ENCODE measurements at places on chromosomes 3 and 15.

DNA sequence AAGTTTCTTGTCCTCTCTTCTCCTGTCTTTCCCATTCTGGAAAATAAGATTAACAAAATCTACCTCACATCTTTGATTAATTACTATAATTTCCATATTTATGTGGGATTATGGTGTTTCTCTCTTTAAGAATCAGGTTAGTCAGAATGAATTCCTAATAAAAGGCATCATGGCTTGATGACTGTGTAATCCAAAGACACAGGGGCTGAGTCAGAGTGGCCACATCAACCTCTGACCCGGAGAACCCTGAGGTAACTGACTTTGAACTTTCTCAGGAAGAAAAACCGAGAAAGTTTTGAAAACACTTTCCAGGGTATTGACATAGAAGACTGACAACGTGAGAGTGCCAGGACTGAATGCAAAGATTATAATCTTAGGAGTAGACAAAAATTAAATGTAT lies 170.3 kb upstream of the MCTP2 start:
- no peak for DNase-seq

DNA sequence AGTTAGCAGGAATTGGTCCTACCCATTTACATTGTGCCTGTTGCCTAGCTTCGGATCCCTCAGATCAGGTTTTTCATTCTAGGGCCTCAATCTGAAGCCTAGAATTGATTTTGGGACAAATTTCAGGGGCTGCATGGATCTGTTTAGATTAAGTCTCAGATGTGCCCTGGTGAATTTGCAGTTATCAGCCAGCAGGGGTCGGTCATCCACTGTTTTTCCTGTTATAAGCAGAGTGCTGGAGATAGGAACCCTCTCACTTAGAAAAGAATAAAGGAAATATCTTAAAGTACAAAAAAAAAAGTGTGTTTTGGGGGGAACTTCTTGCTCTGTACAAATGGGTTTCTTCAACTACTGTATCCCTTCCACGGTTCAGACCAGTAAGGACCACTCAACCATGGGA lies 212.5 kb downstream of the BCHE start:
- DNase-seq = no peak

DNA sequence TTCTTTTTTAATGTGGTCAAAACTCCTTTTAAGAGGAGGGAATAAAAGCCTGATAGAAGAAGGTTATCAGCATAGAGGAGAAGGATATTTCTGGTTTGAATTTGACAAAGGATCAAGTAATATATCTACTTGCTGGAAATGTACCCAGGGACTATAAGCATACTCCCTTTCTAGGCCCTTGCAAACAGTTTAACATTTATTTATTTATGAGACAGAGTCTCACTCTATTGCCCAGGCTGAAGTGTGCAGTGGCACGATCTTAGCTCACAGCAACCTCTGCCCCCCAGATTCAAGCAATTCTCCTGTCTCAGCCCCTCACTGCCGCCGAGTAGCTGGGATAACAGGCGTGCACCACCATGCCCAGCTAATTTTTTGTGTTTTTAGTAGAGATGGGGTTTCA lies 71.6 kb downstream of the SLMAP start:
- DNase-seq = no peak

DNA sequence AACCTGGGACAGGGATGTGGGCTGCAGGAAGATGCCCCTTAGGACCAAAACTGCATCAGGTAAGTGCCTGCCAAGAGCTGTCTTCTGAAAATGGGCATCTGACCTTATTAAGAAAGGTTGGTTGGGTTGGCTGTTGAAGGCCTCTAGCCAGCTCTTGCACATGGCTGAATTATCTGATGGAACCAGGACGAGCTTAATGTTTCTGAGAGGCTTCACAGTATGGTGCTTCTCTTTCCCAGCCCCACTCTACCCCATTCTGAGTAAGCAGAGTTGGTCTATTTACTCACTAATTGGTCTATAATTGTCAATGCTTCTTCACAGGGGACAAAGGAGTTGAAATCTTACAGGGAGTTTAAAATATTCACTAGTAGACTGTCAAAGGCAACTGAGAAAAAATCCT lies 48.4 kb downstream of the DTWD1 start:
- DNase-seq = no peak

DNA sequence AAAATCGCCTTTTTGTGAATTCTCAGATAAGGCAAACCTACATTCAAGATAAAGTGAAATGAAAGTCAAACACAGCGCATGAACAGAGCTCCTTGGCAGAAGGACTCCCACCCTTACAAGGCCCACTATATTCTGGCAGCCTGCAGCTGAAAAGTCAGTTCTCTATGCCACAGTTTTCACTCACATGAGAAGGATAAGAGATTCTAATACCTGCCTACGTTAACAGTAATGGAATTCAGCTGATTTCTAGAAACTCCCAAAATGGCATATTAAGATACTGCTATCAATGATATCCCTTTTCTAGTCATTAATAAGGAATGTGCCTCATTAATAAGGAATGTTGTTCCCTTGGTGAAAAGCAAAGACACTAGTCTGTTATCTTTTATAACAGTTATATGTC lies 27.0 kb downstream of the SLC30A4 start:
- no peak for DNase-seq

DNA sequence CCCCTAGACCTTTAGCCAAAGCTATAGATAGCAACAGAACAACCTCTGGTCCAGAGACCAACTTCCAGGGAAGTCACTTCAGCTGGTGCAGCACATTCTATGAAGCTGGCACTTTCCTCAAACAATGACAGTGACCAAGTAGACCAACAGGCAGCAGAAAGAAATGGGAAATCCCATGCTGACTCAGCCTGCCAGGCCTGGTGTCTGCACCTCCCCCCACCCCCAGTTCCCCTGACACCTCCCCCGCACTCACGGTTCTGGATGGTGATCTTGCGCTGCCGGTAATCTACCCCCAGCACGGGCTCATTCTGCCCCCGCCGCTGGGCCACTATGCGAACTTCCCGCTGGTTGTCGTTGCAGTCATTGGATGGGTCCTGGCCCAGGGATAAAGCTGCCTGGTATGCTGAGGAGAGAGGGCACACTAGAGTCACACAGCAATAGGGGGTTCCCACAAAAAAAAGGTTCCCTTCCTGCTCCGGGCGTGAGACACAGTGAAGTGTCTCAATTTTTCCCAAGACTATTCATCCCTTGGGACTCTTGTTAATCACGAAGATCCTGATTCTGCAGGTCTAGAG lies 17.0 kb downstream of the ILDR1 start:
- no peak for DNase-seq

DNA sequence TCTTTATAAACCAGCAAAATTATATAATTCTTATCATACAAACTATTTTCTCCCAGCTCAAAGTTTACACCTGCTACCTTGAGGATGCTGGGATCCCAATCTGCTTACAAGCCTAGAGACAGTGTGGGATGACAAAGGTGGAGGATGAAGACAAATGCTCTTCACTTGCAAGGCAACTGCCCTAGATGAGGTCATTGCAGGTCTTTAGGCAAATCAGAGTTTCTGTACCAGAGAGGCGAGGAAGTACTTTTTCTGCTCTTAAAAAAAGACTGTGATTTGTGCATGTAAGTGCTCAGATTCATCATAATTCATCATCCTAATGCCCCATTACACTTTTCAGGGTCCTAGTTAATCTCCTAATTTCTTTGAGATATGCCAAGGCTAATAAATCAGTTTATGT lies 376.1 kb downstream of the ZPLD1 start:
- DNase-seq = no peak

- no peak for DNase-seq
These were observed 106.4 kb upstream of the RPL32 start for GRCh38 chr3:12947504-12948369.

DNA sequence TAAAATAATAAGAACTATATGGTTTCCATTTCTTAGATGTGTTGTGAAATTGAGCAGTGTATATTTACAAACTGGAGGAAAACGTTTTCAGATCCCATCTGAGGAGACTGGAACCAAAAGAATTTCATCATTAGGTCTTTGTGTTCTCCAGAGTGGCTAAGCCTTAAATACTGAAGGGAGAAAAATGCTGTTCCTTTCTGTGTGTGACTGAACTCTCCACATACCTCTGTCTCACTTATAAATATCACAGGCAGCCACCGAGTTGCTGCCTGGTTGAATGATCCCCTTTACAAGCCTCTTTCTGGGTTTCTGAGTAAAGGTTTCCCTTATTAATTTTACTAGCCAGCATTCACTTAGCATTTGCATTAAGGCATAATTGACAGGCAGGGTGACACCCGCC lies 913.9 kb upstream of the NR2F2 start:
- DNase-seq = no peak

- peak; percentile 46 for DNase-seq
These were observed 23.6 kb downstream of the TIMP4 start for GRCh38 chr3:12135029-12135657.

- no peak for DNase-seq
These were observed 18.1 kb upstream of the RBSN start for GRCh38 chr3:15117011-15117410.

DNA sequence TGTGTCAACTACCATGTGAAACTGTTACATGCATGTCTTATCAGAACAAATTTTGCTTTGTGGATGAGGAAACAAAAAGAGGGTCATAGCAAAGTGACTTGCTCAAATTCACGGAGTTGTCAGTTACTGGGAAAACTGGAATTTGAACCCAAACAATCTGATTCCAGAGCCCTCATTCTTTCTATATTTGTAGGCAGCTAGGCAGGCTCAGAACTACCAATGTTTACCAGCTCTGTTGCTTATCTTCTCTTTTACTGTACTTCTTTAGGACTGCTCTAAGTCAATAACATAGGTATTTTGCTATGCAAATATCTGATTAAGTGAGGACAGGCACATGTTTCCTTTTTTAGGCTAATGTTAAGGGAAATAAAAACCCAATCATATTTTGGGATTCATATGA lies 450.5 kb downstream of the ZPLD1 start:
- no peak for DNase-seq

- no peak for DNase-seq
These were observed 67.4 kb downstream of the TCF12 start for GRCh38 chr15:56985856-56986255.

- DNase-seq = no peak
These were observed 34.9 kb downstream of the TSPAN3 start for GRCh38 chr15:77035999-77036471.

GRCh38 chr3:81579744-81580143 lies 181.7 kb downstream of the GBE1 start:
- no peak for DNase-seq

DNA sequence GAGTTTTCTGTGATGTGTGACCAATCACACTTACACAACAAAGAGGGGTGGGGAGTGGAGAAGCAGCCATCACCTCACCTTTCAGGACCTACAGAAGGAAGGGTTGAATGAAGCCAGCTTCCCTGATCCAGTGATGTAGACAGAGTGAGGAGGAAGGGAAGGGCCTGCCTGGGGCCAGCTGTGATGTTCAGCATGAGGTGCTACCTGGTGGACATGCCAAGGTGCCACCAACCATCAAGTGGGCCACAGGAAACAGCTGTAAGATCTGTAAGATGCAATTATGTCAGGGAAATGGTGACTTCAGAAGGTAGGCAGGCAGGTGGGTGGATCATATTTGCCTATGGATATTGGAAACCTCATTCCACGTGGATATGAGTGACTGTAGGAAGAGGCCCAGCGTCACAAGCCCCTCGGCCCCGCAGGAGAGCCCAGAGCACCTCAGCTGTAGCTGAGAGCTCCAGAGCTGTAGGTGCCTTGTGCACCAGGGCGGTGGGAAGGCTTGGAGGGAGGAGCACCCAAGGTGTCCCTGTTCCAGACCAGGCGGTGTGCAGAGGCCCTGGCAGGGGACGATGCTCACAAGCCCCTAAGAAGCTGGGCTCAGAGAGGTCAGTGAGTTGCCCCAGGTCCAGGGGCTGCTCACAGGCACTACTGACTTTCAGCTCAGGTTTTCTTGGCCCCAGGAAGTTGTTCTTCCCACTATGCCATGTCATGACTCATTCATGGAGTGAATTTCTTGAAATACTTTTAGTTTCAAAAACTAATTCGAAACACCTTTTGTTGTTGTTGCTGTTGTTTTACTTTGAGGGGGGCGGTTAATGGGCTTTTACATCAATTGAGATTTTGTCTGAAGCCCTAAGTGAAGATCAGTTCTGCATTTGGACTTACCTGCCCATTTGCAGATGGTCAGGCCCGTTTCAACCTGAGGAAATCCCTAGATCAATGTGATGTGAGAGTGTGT lies 94.2 kb upstream of the ALDH1A3 start:
- DNase-seq = no peak

- no peak for DNase-seq
These were observed 176.2 kb upstream of the TOPAZ1 start for GRCh38 chr3:44065311-44066094.

GRCh38 chr3:71066849-71067261 lies 516.7 kb downstream of the FOXP1 start:
- DNase-seq = no peak

- no peak for DNase-seq
These were observed 27.6 kb downstream of the KPNA4 start for GRCh38 chr3:160537729-160538128.

DNA sequence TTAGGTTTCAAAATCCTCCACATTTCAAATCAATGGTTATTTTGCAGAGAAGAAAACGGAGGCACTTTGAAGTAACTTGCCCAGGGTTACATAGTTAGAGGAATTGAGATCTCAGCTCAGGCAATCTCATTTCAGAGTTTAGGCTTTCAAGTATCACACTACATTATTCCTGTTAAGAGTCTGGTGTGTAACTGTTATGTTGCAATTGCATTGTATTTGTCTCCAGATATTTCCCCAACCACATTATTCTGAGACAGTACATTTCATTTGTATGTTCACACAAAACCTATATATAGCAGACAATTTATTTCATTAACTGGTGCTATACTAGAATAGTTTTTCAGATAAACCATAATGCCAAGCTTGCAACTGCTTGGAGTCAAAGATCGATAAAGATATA lies 154.2 kb upstream of the TSPAN3 start:
- DNase-seq = no peak

- DNase-seq = no peak
These were observed 40.1 kb downstream of the OXSR1 start for GRCh38 chr3:38205472-38205805.

DNA sequence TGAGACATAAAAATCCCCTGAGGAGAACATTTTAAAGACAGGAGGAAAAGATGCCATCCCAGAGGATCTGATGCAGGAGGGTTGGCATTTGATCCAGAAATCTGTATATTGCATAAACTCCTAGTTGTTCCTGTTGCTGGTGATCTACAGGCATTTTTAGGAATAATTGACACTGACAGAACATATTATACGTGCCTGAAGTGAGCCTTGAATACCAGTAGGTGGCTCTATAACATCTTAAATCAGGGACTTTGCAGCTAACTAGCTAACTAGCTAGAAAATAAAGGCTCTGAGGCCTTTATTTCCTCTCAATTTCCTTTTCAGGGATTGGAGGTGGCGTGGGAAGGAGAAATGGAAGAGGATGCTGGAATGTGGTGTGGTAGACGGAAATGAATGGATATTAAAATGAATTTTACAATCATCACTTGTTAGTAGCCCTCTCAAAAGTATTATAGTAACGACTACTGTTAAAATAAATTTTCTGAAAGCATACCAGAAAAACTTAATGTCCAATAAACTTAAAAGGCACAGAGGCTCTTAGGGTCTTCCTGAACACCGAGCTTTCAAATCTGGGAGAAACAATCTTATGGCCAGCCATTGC lies 73.8 kb upstream of the ZBED2 start:
- DNase-seq = no peak

- no peak for DNase-seq
These were observed 638.0 kb downstream of the OTOL1 start for GRCh38 chr3:162134571-162134970.

GRCh38 chr15:57215326-57215725 lies 161.0 kb upstream of the CGNL1 start:
- no peak for DNase-seq
